Lower leg skin (tissue), 4 donors: ENCODE measurements at places on chromosomes 4 and X. TPM values are rescaled to one million over a fixed set of nuclear protein-coding genes. Genes with fewer than 3 reads are reported as not detected.
A peak's percentile ranks its signal among the peaks of the same experiment; 100 is the strongest.

DNA sequence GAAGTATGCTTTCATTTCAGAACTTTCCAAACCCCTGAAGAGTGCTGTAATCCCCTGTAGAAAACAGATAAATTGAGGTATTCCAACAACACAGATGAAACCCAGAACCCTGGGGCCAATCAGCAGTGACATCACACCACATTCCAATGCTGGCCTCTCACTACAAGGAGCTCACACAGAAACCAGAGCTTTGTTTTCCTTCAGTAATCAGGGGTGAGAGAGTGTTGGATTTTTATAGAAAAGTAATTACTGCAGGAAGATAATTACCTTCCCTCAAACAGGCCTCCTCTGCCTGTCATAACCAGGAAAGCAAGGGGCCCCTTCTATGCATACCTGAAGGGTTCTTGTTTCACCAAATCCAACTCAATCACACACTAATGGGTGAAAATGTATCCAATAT, 246.2 kb downstream of the SCFD2 start:
- no peak for DNase-seq

- DNase-seq = no peak
Measured at GRCh38 chrX:11272290-11272689, 20.9 kb upstream of the AMELX start.

DNA sequence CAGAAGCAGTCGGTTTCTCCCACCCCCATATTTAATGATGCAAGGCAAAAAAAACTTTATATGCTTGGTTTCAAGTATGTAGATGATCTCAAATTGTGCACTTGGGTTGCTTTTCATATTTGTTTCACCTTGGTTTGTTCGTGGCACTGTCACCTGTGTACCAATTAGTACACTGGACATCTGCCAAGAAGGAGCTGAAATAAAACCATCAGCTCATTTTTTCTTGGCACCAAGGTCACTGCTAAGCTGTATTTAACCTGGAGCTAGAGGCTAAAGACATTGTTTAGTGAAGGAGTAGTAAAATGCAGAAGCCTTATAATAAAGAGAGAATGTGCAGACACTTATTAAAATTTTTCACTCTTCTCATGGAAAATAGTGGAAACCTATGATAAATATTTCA, 430.8 kb downstream of the ARHGAP24 start:
- no peak for DNase-seq

- no peak for DNase-seq
Measured at GRCh38 chr4:978957-979701, 5.8 kb upstream of the DGKQ start.

GRCh38 chr4:74228691-74229640, 71.0 kb downstream of the MTHFD2L start:
- DNase-seq = peak; percentile 61

Gene RNF128
- 11.9 TPM for total RNA-seq

DNA sequence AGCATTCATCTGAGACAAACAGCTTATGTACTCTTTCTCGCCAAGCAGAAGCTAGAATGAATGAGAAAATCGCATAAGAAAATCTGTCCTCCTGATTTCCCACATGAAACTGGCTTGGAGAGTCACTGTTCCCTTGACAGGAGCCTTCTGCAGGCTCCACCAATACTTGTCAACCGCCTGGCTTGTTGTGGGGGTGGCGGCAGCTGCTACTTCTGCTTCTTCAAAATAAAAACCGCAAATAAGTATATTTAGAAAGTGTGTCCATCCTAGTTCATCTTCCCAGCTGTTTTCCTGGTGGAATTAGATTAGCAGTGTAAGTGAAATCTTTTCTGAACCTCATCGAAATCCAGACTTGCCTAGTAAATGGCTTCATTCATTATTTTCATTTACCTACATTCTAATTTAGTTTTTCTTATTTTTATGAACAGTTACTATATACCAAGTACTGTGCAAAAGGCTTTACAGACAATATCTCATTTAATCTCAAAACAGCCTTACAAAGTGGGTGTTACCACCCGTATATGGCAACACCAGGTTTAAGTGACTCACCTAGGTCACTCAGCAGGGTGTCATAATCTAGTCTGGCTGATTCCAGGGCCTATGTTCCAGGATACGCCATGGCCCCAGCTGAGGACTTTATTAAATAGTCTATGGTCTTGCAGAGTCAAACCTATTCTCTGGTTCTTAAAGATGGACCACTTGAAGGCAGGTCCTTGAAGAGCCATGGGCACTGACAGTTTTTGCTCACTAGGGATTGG, 104.6 kb upstream of the IGFBP7 start:
- no peak for DNase-seq

Gene PDCL2
- not detected for total RNA-seq

Gene ARHGAP6
- total RNA-seq = 3.3 TPM

DNA sequence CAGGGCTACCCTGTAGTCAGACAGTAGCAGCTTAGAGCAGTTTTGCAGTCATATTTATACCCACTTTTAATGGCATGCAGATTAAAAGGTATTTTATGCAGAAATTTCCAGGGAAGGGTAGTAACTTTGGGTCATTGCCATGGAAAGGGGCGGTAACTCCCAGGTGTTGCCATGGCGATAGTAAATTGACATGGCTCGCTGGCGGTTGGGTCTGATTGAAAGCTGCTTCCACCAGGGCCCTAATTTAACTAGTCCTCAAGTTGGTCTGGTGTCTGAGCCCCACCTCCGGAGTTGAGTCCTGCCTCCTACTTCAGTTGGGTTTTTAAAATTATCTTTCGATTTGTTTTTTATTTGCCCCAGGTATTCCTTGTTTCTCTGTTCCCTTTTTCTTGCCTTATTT, 70.1 kb downstream of the NAA11 start:
- DNase-seq = no peak

DNA sequence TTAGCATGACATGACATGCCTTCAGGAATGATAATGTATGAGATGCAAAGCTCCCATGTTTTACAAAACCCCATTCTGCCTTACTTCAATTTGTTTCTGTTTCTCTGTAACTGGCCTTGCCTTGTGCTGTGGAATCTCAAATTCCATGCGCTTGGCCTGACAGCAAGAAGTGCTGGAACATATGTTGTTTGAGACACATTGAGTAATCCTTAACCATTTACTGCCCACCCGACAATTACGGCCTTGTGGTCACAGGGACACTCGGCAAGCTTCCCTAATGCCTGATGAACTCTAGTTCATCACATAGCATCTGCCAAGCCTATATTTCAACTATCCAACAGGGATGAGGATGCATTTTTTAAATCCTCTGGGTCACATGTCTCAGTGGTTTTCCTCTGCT, 226.4 kb upstream of the CASK start:
- no peak for DNase-seq

GRCh38 chr4:71677568-71677967, 106.3 kb downstream of the GC start:
- no peak for DNase-seq

Gene GPR82
- total RNA-seq = not detected
